ENCODE measurements at places on chromosomes 1 and 21.

DNA sequence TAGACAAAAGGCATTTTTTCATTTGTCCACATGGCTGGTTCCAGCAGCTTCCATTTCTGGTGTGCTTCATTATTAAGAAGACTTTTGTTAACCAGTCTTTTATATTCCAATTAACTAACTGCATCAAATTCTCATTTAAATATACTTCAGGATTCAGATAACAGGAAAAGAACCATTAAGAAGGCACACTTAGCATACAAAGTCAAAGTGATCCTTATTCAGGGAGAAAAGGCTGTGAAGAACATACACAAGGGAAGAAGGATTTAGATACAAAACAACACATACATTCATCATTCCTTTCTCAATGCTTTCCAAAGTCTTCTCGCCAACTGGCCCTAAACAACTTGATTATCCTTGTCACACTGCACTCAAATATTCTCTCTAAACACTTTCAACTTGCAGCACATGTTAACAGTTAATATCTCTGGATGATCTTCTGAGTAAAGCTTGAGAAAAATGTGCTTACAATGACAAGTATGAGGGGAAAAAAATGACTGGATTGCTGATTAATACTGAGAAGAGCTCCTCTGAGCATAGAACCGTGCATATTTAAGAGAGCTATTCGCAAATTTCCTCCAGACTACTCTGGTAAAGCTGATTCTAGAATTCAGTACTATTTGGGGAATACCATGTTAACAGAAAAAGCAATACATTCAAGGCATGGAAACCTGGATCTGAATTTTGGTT is 225.2 kb upstream of the TNR start:
- no peak for DNase-seq

GRCh38 chr1:213883618-213884017 is 104.2 kb upstream of the PROX1 start:
- DNase-seq = no peak

- DNase-seq = no peak
These were observed 286.3 kb upstream of the C1orf105 start for GRCh38 chr1:172134087-172134731.

GRCh38 chr21:39182484-39183271 is 573 bp downstream of the PSMG1 start:
- DNase-seq = no peak

DNA sequence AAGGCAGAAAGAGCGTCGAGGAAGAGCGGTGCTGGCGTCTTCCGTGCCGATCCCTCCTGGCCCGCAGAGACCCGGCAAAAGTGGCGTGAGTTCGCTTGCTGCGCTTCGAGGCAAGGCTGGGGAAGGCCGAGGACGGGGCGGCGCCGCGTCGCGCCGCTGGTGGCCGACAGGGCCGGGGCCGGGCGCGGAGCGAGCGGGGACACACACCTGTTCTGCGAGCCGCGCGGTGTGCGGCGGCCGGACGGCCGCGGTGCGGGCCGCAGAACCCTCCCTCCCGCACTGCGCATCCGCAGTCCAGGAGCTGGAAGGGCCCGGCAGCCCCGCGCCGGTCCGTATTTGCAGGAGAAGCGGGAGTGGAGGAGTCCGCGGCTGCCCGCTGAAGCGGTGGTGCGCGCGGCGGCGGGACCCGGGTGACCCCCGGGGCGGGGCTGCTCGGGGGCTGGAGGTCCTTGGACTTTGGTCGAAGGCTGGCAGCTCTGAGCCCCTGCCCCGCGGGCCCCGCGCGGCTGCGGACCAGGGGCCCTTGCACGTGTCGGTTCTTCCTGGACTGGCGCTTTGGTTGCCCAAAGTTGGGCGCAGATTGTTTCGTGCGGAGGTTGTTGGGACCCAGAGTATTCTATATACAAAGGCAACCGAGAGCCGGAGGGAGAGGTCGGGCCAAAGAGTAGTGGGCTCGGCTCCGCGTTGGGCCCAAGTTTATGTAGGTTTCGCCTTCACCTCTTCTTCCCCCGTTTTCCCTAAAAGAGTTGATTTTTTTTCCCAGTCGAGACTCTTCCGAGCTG is 2.6 kb downstream of the RNF220 start:
- DNase-seq = no peak

- DNase-seq = no peak
These were observed 10.5 kb downstream of the PCSK9 start for GRCh38 chr1:55049914-55050278.

DNA sequence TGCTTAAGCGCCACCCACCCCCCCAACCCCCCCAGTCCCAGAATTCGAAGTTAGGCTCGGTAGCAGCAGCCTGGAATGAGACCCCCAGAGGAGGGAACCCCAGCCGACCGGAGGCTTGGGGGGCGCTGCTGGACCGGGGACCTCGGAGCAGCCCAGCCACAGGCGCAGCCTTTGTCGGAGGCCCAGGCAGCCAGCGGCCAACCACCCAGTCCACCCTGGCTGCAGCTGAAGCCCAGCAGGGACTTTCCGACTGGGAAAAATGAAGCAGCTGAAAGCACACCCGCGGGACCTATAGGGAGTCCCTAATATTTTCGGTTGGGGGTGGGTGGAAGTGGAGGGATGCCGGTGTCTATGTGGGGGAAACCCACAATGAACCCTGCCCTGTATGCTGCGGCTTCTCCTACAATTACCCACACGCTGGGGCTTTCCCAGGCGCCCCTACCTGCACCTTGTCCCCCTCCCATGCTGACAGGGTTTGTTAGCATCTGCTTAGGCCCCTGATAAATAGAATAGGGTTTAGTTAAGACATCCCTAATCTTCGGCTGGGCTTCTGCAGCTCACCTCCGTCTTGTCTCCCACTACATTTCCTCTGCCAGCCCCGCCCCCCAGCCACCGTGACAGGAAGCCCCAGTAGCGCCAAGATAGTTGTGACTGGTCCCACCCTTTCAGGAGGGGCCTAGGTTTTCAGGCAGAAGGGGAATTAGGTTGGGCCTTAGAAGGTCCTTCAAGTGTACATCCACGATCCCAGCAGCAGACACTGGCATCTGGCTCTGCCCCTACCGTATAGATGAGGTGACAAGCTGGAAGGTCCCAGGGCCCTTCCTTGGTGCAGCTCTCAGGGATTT is 838 bp downstream of the CCDC28B start:
- DNase-seq = no peak

DNA sequence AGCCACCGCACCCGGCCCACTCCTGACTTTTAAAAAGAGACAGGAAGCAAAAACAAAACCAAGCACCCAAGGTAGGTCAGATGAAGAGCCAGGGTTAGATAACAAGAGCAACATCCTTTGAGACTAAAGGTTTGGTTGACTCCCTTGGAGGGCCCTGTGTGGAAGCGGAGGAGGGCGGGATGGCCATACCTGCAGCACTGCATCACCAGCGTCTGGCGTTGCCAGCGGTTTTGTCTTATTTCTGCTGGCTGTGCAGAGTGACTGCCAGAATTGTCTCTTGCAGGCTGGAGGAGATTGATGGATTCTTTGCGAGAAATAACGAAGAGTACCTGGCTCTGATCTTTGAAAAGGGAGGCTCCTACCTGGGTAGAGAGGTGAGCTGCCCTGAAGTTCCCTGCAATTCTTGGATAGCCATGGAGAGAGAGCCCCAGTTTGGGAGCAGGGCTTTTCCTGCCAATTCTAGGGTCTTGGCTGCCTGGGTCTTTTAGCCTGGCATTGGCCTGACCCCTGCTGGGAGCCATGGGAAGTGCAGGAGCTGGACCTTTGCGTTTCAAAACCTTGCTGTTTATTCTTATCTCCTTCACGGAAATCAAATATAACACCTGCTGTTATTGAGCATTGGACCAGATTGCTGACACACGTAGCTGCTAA is 24.0 kb downstream of the QSOX1 start:
- DNase-seq = no peak

GRCh38 chr21:34707876-34708325 is 39.1 kb downstream of the CLIC6 start:
- no peak for DNase-seq

DNA sequence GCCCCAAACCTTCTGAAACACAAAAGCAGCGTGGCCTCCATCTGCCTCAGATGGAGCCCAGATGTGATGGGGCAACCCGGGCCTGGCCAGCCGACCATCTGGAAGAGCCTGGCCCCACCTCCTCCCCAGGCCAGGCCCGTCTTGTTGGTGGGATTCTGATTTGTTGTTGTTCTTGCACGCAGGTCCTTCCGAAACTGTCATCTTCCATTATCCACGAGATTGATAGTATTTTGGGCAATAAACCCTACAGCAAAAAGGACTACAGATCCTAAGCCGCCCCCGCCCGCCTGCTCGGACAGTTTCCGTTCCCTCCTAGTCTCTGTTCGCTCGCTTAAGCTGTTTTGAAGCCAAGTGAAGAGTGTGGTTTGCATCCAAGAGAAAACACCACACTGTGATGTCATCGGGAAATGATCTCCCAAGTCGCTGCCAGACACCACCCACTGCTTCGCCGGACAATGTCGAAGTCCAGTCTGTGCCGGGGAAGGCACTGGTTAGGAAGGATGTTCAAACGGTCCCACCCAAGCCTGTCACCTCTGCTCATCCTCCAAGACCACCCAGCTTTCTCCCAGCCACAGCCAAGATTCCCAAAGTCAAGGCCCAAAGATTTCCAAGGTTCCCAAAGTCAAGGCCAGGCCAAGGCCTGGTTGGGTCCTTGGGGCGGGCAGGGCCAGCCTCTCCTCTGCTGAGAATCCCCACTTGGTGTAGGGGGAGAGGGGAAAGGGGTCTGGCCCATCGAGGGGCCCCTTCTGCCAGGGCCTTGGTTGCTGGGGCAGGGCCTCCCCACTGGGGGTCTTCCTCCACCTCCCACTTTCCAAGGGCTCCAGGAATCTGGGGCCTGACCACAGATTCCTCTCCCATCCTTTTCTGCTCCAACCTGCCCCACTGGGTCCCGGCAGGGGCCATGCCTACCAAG is 52.9 kb downstream of the KCNAB2 start:
- no peak for DNase-seq

DNA sequence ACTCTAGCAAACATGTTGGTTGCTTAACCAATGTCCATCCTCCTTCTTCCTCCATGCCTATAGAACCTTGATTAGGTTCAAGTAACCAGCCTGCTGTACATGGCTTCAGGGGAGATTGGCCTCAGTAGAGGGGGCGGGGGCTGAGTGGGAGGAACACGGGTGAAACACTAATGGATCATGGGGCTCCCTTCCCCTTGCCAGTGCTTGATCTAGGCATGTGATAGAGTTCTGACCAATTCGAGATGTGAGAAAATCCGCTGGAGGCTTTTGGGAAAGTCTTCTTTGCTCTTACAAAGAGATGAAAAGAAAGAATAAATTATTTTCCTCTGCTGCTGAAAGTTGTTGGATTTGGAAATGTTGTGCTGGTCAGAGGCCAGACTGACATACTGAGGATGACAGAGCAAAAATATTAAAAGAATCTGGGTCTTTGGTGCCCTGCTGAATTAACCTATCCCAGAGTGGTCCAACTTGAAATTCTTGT is 5.2 kb upstream of the OTUD7B start:
- no peak for DNase-seq

GRCh38 chr1:159999204-159999603 is 32.6 kb downstream of the PIGM start:
- no peak for DNase-seq

- no peak for DNase-seq
These were observed 9.6 kb downstream of the DHX9 start for GRCh38 chr1:182848736-182849135.

DNA sequence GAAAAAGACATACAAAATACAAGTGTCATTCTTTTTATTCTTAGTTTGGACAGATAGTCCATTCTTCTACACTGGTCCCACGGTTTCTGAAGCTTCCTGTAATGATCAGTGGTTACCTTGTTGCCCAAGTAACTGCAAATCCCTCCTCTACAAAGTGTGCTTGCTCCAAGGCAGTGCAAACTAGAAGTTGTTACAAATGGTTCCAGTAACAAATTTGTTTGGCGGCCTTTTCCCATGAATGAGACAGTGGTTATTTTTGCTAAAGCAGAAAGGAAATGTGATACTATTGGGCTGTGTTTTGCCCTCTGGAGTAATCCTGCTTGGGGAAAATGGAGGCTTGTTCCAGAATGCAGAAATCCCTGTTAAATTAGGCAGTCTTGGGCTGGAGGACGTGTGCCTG is 8.9 kb downstream of the BACE2 start:
- DNase-seq = no peak

DNA sequence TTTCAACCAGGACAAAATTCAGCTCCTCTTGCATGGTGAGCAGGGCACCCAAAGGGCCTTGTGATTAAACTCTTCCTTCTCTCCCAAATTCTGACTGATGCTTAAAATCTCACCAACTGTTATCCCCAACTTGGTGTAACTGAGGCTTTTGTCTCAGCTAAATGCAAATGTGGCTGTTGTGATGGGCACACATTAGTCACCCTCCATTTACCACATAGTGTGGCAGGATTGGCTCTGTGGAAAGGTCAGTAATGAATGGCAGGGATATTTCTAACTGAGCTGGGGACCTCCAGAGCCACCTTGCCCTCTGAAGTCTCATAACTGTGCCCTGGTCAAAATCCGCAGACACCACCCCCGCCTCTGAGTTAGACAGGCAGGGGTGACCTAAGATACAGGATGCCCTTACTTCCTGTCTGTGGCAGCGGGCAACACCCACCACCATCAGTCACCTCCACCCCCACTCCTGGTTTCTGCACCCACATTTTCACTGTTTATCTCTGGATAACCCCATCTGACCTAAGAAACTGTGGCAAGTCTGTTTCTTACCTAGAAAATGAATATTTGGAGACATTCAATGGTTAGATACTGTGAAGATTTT is 25.4 kb upstream of the RGS16 start:
- no peak for DNase-seq

GRCh38 chr1:224623310-224623714 is 7.2 kb downstream of the CNIH3 start:
- DNase-seq = no peak

DNA sequence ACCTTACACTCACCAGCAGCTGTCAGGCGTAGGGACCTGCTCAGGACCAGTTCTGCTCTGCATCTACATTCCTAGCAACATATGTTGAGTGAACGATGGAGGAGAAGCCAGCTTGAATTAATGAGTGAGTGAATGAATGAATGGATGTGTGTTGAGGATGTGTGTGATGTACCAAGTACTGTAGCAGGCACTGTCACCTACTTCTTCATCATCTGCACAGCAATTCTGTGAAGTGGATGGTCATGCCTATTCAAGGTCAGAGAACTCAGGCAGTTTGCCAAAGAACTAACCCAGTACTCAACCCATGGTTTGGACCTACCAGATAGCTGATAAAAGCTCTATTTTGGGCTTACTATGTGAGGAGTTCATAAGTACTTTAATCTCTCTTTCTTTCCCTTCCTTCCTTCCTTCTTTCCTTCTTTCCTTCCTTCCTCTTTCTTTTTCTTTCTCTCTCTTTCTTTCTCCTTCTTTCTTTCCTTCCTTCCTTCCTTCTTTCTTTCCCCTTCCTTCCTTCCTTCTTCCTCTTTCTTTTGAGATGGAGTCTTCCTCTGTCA is 56.9 kb downstream of the ATP1A1 start:
- DNase-seq = no peak

DNA sequence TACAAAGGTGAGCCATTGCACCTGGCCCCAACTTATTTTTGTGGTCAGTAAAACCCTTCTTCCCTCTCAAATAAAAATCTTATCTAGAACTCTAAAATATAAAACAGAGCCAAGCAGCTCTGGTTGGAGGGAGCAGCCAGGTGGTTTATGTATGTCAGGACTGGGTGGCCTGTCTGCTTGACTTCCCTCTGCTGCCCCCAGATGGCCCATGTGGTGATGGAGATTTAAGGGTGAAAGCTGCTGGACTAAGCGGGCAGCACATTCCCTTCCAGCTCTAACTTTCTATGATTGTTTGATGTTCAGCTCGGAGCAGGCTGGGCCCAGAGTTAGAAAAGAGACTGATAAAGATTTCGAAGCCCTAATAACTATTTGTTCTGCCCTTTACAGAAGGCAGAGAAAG is 11.9 kb upstream of the PAQR6 start:
- no peak for DNase-seq

- no peak for DNase-seq
These were observed 17.2 kb upstream of the C1QA start for GRCh38 chr1:22619252-22619651.

Measured in NCI-H2107 (cell line).